Frontal cortex (tissue), 4 donors: ENCODE measurements at places on chromosomes 16 and 17. TPM values are rescaled to one million over a fixed set of nuclear protein-coding genes. Genes with fewer than 3 reads are reported as not detected.
A peak's percentile ranks its signal among the peaks of the same experiment; 100 is the strongest.

DNA sequence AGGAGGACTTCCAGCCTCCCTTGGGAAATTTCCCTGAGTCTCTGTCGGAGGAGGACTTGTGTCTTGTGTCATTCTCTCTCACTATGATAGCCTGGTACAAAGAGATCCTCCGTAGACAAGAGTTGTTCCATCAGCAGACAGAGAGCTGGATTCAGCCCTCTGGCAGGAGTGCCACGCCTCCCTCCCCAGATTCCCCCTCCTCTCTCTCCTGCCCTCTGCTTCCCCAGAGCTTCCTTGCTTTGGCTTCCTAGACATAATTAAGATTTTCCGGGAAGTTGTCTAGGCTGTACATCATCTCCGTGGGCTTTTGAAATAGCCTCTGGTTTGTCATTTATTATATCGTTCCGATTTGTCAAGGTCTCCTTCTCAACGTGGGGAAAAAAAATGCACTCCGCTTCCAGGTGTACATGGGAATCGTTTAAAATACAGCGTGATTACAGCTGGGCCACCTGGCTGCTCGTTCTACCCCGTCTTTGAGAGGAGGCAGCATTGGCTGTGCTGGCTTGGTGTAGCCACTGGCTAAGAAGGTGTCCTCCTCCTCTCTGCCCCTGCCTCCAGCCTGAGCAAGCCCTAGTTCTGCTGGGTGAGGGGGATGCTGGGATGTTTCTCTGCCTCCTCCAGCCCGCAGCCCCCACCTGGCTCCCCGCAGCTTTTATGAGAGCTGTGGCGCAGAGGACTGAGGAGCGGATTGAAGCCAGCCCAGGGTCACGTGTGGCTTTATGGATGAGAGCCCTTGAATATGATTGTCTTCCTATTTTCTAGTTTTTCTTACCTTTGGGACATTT lies 282.5 kb downstream of the SNX29 start:
- DNase-seq = peak; percentile 38

DNA sequence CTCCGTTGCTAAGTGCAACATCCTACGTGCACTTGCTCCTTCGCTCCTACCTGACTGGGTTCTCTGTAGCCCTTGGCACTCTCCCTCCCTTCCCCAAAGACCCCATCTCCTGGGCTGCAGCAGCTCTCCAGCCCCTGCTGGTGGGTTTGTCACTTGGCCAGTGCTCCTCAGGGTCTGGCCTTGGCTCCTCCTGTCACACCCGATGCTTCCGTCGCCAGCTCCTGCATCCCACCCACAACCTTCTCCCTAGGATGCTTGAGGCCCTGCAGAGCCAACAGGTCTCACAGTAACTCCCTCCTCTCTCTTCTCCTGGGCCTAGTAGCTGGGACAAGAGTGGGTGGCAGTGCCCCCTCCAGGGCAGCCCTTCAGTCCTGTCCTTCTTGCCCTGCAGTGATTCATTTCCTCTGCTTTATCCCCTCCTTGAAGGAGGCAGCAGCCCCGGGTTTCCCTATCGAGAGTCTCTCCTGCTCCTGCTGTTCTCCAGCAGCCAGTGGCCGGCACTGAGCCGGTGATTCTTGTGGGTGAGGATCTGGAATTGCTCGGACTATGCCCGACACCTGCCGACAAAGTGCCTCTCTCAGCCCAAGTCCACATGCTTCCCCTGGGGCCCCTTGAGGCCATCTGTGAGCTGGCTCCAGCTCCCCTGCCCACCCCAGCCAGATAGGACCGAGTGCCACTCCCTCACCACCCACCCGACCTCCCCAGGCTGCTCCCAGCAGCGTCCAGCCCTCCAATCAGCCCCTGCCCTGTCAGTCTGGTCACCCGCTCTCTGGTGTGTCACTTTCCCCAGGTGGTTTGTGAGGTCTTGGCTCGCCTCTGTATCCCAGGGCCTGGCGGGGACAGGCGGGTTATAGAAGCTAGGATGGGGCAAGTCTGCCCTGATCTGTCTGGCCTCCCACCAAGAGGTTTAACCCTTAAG lies 3.8 kb downstream of the LITAFD start:
- DNase-seq = no peak

DNA sequence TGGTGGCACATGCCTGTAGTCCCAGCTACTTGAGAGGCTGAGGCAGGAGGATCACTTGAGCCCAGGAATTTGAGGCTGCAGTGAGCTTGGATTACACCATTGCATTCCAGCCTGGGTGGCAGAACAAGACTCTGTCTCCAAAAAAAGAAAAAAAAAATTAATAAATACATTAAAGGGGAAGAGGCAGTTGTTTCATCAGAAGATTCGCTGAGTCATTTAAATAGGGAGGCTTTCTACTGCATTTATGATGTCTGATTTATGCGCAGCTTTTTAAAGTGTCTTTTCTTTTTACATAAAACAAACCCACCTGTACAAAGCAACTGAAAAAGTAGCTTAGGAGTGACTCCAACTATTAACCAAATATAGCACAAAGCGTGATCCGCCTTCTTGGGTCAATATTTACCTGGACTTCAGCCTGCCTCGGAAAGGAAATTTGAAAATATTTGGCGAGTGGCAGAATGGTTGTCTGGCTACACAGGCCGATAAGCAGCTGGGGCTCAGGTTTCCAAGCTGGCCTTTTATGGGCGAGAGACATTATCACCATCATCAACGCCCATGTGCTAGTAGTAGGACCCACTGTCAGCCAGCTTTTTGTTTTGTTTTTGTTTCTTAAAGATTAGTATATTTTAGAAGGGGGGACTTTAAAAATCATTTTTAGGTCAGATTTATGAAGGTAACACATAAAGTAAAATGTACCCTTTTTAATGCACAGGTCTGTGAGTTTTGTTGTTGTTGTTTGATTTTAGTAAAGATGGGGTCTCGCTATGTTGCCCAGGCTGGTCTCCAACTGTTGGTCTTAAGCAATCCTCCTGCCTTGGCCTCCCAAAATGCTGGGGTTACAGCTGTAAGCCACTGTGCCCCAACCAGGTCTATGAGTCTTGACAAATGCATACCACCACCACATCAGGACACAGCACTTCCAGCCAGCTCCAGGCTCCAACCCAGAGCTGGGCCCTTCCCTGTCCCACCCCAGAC lies 42.5 kb upstream of the RASD1 start:
- DNase-seq = no peak

DNA sequence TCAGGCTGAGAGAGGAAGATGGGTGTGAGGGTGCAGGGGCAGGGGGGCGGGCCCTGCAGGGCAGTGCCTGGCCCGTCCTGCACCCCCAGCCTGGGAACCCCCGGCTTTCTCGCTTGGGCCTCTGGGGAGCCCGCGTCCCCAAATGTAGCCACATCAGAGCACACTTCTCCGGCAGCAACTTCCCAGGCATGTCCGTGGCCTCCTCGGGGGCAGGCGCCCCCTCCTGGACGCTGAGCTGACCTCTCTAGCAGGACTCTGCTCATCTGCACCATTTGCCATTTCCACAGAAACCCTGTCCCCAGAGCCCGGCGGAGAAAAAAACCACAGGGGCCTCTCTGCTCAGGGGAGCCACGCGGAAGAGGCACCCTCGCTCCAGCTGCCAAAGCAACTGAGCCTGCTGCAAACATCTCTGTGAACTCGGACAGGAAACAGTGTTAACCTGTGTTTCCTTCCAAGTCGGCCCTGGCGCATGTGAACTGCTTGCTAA lies 63.4 kb downstream of the KLHDC4 start:
- DNase-seq = peak; percentile 61

DNA sequence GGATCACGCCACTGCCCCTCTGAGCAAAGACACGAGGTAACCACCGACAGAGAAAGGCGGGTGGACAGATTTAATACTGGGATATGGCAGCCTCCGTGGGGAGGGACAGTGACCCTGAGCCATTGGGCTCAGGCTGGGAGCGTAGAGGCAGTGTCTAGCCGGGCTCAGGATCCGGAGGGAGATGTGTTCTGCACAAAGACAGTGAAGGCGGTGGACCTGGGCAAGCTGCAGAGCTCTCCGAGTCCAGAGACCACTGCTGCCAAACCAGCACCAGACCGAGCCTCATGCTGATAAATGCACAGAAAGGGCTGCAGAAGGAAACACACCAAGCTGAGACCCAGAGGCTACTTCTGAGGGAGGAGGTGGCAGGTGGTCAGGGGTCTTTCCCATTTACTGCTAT lies 26.5 kb upstream of the MTSS2 start:
- DNase-seq = no peak

- no peak for DNase-seq
Observed at GRCh38 chr17:62737513-62737912, 70.6 kb downstream of the MARCHF10 start.

- no peak for DNase-seq
Observed at GRCh38 chr17:17830740-17831207, 6.0 kb downstream of the SREBF1 start.

The ABCA8 gene
- 4.5 TPM for total RNA-seq

The SEPTIN1 gene
- total RNA-seq = not detected
